ENCODE measurements at places on chromosomes 3 and 15. TPM values are rescaled to one million over a fixed set of nuclear protein-coding genes. Genes with fewer than 3 reads are reported as not detected.

The AP3B2 gene
- 1.0 TPM for total RNA-seq

The CCR9 gene
- not detected for total RNA-seq

The ACP3 gene
- total RNA-seq: 2.0 TPM

DNA sequence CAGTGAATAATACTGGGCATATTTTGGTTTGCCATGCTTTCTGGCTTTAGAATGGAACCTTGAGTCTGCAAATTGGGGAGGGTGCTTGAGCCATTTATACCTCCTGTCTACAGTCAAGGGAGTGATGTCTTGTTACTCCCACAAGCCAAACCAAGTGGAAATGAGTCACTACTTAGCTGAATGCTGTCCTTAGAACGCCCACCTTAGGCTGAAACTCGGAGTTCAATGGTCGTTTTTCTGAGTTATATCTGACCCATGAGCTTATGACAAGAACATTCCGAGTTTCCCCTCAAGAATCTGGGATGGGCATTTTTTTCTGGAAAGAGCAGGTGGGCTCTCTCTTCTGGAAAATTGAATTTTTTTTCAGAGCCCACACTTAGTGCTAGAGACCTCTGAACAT lies 17.4 kb upstream of the CLDN18 start:
- no peak for DNase-seq

The STT3B gene
- 74.4 TPM for total RNA-seq

GRCh38 chr3:182220013-182220412 lies 508.3 kb downstream of the SOX2 start:
- no peak for DNase-seq

DNA sequence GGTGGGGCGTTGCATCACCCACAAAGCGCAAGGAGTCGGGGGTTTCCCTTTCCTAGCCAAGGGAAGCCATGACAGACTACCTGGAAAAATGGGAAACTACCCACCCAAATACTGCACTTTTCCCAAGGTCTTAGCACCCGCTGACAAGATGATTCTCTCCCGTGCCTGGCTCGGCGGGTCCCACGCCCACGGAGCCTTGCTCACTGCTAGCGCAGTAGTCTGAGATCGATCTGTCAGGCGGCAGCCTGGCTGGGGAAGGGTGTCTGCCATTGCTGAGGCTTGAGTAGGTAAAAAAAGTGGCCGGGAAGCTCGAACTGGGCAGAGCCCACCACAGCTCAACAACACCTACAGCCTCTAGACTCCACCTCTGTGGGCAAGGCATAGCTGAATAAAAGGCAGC lies 112.9 kb downstream of the GSK3B start:
- DNase-seq: no peak

The MGLL gene
- total RNA-seq: 98.0 TPM

GRCh38 chr3:34056181-34056910 lies 257.9 kb downstream of the PDCD6IP start:
- DNase-seq: no peak

DNA sequence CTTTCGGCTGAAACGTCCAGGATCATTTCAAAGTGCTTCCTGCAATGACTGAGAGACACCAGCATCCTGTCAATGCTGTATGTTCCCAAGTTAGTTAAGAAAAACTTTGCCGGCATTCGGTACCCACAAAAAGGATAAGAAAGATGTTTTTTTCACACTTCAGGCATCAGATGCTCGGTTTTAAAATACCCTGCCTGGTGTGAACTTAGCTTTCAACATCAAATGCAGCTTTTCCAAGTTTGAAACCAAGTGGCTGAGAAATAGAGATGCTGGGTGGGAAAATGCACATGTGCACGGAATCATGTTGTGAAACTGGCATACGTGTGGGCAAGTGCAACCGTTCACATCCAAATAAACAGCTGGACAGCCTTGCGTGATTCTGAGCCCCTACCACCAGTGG lies 254.9 kb upstream of the IGF1R start:
- DNase-seq: no peak

The GRAMD2A gene
- total RNA-seq: 0.46 TPM

DNA sequence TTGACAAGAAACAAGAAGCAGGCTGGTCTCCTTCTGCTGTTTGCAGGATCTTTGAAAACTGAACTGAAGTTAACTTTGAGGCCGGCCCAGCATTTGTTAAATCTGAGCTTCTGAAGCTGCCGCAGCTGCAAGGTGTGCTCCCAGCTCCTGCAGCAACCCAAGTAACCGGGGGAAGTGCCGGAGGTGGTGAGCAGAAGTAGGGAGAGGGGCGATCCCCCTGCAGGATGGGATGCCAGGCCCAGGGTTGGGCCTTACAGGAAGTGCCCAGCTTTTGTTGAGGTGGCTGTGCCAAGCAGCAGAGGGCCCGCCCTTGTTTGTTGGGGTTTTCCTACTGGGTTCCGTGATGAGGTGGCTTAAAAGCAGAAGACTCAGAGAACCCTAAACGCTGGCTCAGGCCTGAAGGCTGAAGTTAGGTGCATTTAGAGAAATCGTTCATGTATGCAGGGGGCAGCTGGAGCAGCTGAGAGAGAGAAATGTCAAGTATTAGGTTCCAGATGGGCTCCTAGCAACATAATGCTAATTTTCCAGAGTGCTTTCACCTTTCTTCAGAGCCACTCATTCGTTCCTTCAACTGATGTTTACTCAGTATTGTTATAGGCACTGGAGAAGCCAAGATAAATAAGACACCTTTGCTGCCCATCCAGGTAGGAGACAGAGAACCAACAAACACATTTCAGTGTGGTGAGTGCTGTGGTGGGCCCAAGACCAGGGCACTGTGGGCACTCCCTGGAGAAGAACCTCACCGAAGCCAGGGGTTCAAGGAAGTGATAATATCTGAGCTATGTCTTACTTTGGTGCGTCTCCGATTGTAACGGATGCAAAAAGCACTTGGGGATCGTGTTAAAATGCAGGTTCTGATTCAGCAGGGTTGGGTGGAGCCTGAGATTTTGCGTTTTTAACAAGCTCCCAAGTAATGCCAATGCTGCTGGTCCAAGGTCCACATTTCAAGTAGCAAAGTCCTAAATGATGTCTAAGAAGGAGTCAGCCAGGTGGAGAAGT lies 42.2 kb upstream of the PLCL2 start:
- no peak for DNase-seq

All from omental fat pad (tissue), 4 donors.